ENCODE measurements at places on chromosomes 7 and 10.

DNA sequence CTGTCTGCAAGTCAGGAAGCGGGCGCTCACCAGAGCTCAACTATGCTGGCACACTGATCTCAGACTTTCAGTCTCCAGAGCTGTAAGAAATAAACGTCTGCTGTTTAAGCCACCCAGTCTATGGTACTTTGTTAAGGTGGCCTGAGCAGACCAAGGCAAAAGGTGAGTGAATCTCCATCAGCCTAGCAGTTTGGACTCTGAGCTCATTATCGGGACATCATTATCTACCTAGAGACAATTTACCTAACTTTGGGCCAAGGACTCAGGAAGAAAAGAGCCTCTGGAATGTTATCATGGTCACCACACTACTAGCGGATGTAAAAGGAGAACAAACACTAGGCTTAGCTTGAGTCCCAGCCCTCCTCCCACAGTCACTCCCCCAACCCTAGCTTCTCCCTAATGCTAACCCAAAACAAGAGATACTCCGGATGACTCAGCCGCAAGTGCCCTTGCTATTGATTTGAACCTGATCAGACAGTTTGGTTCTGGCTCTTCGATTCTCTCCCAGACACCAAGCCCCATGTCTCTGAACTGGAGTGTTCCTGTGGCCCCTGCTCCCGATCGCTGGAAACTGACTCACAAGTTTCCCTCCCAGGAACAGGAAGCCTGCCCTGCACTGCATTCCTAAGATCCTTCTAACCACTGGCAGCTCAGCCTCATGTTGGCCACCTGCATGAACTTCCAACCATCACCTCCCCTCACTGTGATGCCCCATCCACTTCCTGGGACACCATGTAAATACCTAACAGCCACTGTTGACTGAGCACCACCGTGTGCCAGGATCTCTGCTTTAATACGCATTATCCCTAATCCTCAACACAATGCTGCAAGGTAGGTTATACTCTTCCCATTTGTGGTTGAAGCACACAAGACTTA lies 34.5 kb downstream of the CREB3L2 start:
- DNase-seq: no peak

GRCh38 chr7:27112955-27113949 lies 10.8 kb upstream of the HOXA2 start:
- DNase-seq: no peak

DNA sequence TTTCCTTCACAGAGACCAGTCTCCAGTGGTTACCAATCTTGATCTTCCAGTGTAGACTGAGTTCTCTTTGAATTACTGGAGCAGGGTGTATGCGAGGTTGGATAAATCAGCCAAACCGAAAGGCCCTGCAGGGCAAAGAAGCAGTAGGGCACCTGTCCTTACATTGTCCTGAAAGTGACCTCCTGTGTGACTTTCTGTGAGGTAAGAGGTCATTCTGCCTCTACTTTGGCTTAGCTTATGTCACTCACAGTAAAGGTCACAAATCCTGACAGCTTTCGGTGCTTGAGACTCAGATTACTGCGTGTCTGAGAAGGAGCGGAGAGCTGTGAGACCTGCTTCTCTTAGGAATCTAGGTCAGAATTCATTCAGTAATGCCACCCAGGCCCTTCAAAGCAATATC lies 252.7 kb upstream of the ETV1 start:
- no peak for DNase-seq

DNA sequence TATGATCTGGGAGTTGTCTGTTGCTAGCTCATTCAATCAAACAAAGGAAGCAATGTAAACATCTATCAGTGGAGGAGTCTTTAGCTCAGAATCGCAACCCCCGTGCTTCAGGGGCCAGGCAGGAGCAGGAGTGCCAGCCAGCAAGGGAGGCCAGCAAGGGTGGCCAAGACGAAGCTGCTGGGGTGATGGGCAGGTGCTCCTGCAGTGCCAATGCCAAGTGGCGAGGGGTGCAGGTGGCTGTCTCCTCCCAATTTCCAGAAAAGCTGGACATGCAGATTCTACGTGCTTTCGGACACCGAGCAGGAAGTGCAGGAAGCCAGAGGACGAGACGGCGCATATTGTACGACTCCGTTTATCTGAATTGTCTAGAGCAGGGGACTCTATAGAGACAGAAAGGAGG lies 48.1 kb upstream of the EBF3 start:
- no peak for DNase-seq

- DNase-seq: no peak
Measured at GRCh38 chr10:29991382-29991781, 68.0 kb downstream of the JCAD start.

All from stimulated activated CD4-positive, alpha-beta T cell treated with anti-CD3 and anti-CD28 coated beads, Interleukin-1b, Interleukin-23, amount 100 ng/mL, for 24 hours (primary cell).